Breast epithelium (tissue), 4 donors: ENCODE measurements at places on chromosomes 4 and X.

DNA sequence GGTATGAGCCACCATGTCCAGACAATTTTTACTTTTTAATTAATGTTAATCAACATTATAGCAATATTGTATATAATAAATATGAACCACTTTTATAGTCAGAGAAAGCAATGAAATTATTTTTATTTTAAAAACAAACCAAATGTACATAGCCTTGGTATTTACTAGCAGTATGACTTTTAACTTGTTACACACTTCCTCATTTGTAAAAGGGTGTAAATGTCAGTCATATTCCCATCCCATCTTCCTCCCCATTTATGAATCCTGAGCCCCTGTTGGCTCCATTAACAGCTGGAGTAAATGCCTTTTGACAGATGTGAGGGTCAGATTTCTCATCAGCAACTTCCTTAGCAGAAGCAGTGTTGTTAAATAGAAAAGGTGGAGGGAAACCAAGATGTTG is 179.6 kb upstream of the SPRY1 start:
- no peaks in the 10 kb centered on the region for H3K27me3 ChIP-seq
- no peaks in the 10 kb centered on the region for H3K4me1 ChIP-seq
- H3K36me3 ChIP-seq, result no peaks in the 10 kb centered on the region

DNA sequence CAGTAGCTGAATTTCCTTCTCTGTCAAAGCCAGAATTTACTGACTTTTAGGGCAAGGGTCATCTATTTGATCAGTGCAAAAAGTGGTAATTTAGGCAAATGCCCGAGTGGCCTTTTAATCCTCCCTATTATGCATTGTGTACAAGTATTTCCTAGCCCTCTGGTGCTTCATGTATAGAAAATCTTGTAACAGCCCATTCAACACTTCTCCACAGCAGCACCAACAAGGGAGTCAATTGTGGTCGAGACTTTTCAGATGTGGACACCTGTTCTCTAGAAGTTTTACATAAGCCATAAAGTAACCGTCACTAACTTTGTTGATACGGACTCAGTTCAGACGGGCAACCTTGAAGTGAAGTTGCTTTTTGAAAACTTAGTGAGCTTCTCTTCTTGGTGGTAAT is 50.9 kb upstream of the FHDC1 start:
- no peak overlapping the region for H3K4me3 ChIP-seq
- H3K36me3 ChIP-seq, result no peaks in the 10 kb centered on the region
- H3K4me1 ChIP-seq, result no peaks in the 10 kb centered on the region
- DNase-seq, result no peak
- H3K27ac ChIP-seq, result no peak overlapping the region

DNA sequence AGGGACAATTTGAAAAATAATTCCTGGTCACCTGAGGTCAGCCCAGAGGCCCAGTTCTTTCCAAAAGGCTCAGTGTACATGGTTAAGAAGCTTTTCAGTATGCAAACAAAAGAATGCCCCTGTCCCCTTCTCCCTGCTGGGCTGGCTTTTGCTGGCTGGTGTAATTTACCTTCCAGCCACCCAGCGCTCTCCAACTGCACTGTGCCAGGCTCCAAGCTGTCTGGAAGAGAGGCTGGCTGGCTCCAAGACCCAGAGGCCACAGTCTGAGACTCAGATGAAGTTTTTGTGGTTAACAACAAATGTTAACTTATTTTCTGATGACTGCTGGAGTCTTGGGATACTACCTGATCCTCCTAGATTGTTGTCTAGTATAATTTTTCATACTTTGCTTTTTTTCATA is 11.9 kb upstream of the KIT start:
- DNase-seq, result no peak
- H3K4me3 ChIP-seq, result no peak overlapping the region
- no peak overlapping the region for H3K27ac ChIP-seq
- H3K27me3 ChIP-seq, result no peaks in the 10 kb centered on the region

- DNase-seq, result no peak
- no peaks in the 10 kb centered on the region for H3K4me1 ChIP-seq
- no peaks in the 10 kb centered on the region for H3K27me3 ChIP-seq
- H3K36me3 ChIP-seq, result no peaks in the 10 kb centered on the region
Observed at GRCh38 chrX:2413969-2414368, 86.8 kb downstream of the DHRSX start.

DNA sequence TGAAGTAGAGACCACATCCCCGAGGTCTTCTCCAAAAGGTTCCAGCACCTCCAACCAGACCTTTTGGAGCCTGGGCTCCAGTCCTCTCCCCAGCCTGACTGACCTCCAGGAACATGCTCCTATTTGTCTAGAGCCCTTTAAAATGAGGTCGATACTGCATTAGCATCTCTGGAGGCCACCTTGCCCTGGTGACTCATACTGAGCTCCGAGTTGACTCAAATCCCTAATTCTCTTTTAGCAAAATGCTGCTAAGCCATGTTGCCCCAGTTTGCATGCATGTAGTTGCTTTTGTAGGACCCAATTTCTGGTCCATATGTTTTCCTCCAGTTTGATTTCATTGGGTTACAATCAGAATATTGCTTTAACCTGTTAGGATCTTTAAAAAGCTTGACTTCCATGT is 43.5 kb upstream of the CITED1 start:
- DNase-seq, result no peak
- peaks cover 4% of the 10 kb centered on the region for H3K4me1 ChIP-seq
- H3K27me3 ChIP-seq, result no peaks in the 10 kb centered on the region
- H3K4me3 ChIP-seq, result no peak overlapping the region
- no peak overlapping the region for H3K27ac ChIP-seq
